GM23248 (cell line): ENCODE measurements at places on chromosomes 13 and 19.

DNA sequence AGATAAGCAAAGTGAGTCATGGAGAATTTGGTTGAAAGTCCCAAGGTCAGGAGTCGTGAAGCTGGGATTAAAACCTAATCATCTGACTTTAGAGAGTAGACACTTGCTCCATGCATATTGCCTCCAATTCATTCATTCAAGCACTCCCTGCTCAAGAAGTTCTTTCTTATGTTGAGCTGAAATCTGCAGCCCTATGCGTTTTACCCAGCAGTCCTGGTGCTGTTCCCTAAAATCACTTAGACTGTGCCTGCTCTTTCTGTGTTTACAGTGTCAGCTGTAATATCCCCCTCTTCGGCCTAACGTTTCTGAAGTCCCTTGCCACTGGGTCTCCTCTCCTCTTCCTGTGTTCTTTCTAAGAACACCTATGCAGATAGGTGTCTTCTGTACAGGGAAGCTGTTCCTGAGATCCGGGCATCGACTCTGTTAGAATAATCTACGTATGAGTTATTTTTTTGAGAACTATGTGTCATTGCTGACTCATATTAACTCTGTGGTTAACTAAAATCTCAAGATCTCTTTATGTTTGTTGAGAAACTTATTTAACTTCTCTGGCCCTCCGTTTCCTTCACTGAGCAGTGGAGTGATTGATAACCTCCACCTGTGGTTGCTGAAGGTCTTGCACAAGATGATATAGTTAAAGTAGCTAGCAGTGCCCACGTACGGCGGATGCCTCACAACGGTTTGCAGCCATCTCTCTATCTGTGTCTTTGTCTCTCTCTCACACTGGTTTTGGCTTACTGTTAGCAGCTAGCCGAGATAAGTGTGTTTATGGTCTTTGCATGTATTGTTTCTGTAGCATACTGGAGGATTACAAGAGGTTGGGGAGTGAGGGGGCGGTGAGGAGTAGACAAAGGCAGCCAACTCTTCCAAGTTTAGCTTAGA, 4.7 kb downstream of the ALOX5AP start:
- H3K4me1 ChIP-seq = peaks cover 40% of the 10 kb centered on the region
- H3K27me3 ChIP-seq = no peaks in the 10 kb centered on the region
- DNase-seq = peak; percentile 86
- H3K4me3 ChIP-seq = peak overlapping the region; percentile 27
- H3K36me3 ChIP-seq = no peaks in the 10 kb centered on the region
- peak overlapping the region; percentile 47 for H3K27ac ChIP-seq

- no peak overlapping the region for H3K27ac ChIP-seq
- H3K27me3 ChIP-seq = no peaks in the 10 kb centered on the region
- H3K36me3 ChIP-seq = no peaks in the 10 kb centered on the region
- no peak overlapping the region for H3K4me3 ChIP-seq
- H3K4me1 ChIP-seq = peaks cover 15% of the 10 kb centered on the region
- no peak for DNase-seq
Measured at GRCh38 chr13:48797127-48797526, 143.4 kb downstream of the CYSLTR2 start.

DNA sequence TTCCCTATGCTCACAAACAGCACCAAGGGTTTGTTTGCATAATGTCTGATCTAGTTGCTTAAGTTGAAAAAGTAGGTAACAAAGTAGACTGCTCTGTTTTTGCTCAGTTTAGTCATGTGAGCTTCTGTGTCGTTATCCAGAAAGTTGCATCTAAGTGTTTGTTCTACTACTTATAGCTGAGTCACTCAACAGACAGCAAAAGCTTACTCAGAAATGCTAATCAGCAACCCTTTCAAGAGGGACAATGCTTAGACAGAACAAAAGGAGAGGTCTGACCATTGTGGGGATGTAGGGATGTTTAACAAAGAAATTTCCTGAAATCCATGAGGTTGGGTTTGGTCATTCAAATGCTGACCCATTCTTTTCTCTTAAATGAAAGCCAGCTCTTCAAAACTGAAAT, 106.4 kb downstream of the ATP8A2 start:
- H3K27me3 ChIP-seq = no peaks in the 10 kb centered on the region
- no peaks in the 10 kb centered on the region for H3K36me3 ChIP-seq
- DNase-seq = no peak
- no peak overlapping the region for H3K4me3 ChIP-seq

GRCh38 chr13:106560821-106561220, 7.1 kb downstream of the ARGLU1 start:
- peaks cover 32% of the 10 kb centered on the region for H3K36me3 ChIP-seq
- H3K4me1 ChIP-seq = peaks cover 29% of the 10 kb centered on the region
- H3K27ac ChIP-seq = no peak overlapping the region
- H3K27me3 ChIP-seq = no peaks in the 10 kb centered on the region

GRCh38 chr13:58004751-58005150, 373.2 kb downstream of the PCDH17 start:
- H3K27ac ChIP-seq = no peak overlapping the region
- DNase-seq = no peak
- H3K27me3 ChIP-seq = no peaks in the 10 kb centered on the region
- H3K36me3 ChIP-seq = no peaks in the 10 kb centered on the region
- H3K4me1 ChIP-seq = no peaks in the 10 kb centered on the region
- no peak overlapping the region for H3K4me3 ChIP-seq

- H3K4me1 ChIP-seq = no peaks in the 10 kb centered on the region
- no peak for DNase-seq
- no peak overlapping the region for H3K27ac ChIP-seq
- H3K4me3 ChIP-seq = no peak overlapping the region
Measured at GRCh38 chr19:14182476-14182875, 23.5 kb downstream of the ADGRL1 start.

DNA sequence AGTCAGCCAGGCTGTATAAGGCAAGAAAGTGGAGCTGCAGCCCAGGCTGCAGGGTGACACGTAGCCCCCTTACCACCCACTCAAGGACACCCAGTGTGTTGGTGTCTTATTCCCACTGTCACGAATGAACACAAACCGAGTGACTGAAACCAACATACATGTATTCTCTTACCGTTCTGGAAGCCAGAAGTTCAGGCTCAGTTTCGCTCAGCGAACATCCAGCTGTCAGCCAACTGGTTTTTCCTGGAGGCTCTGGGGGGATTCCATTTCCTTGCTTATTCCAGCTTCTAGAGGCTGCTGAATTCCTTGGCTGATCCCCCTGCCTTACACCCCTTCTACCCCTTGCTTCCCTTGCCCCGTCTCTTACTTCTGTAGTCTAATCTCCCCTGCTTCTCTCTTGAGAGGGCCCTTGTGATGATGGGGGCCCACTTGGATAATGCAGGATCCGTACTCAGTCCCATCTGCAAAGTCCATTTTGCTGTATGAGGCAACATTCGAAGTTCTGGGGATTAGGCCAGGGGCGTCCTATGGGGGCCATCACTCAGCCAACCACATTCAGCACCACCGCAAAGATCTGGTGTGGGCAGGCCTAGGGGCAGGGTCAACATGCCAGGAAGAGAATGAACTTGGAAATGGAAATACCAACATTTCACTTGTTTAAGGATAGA, 47.3 kb upstream of the MTIF3 start:
- no peak for DNase-seq
- no peak overlapping the region for H3K4me3 ChIP-seq
- no peak overlapping the region for H3K27ac ChIP-seq
- H3K36me3 ChIP-seq = no peaks in the 10 kb centered on the region
- 0 out of 2 replicates have a peak, but pooled peaks cover 6% of the 10 kb centered on the region for H3K27me3 ChIP-seq

- no peak overlapping the region for H3K27ac ChIP-seq
- no peaks in the 10 kb centered on the region for H3K27me3 ChIP-seq
- H3K36me3 ChIP-seq = no peaks in the 10 kb centered on the region
- H3K4me3 ChIP-seq = no peak overlapping the region
- DNase-seq = no peak
Measured at GRCh38 chr19:46756544-46756888, 10.3 kb upstream of the STRN4 start.

DNA sequence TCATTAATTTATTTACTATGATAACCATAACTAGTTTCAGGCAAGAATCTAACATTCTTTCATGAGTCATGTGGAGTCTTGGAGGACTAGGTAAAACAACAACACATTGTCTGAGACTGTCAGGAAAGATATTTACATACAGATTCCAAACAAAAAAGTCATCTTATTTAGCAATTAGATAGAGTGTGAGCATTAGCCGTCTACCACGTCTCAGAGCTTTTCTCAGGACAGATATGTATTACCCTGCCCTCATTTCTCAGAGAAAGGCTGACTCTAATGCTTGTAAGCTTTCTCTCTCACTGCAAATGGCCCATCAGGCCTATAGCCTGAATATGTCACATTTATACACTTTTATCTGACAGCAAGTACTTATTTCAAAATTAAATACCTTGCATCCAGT, 312.1 kb upstream of the PCDH20 start:
- H3K27me3 ChIP-seq = no peaks in the 10 kb centered on the region
- no peak overlapping the region for H3K4me3 ChIP-seq
- no peak overlapping the region for H3K27ac ChIP-seq
- no peaks in the 10 kb centered on the region for H3K36me3 ChIP-seq
